HT-29 (cell line): ENCODE measurements at places on chromosomes 16 and 17.

GRCh38 chr17:46995841-46996571, 17.0 kb upstream of the RPRML start:
- no peak for DNase-seq

DNA sequence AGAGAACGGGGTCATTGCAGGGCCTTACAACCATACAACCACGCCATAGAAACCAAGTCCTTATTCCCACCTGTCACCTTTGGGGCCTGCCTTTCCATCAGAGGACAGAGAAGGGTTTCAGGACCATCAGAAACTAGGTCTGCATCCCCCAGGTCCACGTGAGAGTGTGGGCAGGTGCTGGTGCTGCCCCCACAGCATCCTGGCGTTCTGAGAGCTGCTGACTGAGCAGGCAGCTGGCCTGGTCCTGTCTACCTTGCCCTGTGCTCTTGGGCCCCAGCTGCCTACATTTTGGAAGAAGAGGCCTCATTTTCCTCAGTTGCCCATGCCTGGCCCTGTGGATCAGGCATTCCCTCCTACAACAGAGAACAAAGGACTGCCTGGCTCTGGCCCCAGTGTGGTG, 21.6 kb downstream of the ZNF276 start:
- DNase-seq = no peak

- DNase-seq = peak; percentile 83
These were observed 50.8 kb downstream of the ZFHX3 start for GRCh38 chr16:72997141-72997542.

- no peak for DNase-seq
These were observed 9.8 kb downstream of the CMTM3 start for GRCh38 chr16:66614161-66614802.

DNA sequence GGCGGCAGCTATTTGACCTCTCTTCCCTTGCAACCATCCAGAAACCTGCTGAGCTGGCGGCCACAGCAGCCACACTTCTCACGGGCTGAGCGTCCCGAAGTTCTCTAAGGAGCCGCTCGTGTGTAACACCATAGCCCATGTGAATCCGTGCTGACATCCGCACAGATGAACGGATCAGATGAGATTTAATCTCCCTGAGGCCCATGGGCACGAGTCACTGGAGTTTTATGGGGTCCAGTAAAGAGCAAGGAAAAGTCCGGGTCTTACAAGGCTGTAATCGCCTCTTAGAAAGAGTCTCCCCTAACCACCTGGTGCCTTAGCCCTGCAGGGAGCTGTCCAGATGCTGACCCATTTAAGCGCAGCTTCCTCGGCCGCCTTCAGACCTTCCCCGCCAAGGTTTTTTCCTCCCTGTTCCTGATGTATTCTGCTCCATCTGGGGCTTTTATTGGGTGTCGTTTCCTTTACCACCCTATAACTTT, 5.5 kb upstream of the CACNG5 start:
- peak; percentile 47 for DNase-seq

- no peak for DNase-seq
These were observed 24.4 kb downstream of the TBX4 start for GRCh38 chr17:61476476-61477203.

GRCh38 chr17:2061441-2061958, 6.6 kb downstream of the HIC1 start:
- DNase-seq = no peak

DNA sequence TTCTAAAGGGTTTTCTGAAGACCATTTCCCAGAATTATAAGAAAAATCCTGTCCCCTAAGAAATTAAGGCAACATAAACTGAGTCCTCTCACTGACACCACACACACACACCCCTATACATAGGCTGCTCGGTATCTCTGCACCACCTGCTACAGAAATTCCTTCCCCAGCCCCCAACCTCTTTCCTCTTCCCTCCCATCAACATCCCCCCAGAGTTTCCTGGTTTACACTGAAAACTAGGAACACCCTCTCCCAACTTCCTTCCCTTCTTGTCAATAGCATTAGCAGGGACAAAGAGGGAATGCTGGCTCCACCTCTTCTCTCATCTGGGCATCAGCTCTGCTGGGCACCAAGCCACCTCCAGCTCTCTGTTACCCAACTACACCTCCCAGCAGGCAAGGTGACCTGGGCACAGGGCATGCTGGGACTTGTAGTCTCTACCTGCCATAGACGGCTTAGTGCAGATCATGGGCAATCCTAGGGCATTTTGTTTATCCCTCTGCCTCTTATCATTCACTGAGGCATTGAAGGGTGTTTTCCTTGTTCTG, 15.7 kb downstream of the CAVIN1 start:
- DNase-seq = peak; percentile 91

- peak; percentile 69 for DNase-seq
These were observed 77.9 kb upstream of the LGALS9 start for GRCh38 chr17:27553019-27553511.

- DNase-seq = no peak
These were observed 16.5 kb downstream of the YPEL2 start for GRCh38 chr17:59347975-59348391.

GRCh38 chr16:19497176-19497575, 24.7 kb downstream of the GDE1 start:
- no peak for DNase-seq

DNA sequence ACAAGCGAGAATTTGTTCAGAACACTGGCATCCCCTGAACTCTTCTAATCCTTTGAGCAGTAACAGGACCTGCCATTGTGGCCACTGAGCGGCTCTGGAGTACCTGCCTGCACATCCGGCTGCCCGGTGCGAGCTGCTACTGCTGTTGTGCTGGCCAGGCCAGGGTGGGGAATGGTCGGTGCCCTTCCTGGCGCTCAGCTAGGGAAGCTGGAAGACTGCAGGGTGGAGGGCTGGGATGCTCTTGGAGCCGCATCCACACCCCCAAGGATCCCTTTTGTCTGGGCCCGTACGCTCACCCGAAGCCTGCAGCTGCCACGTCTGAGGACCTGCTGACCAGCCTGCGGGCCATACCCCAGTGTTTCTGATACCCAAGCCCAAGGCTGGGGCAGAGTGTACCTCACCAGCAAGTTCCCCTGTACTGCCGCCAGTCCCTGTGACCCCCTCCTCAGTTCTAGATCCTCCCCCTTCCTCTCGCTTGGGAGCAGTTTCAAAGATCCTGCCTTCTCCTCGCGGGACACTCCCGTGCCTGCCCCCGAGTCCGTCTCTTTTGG, 49.7 kb downstream of the PGS1 start:
- no peak for DNase-seq

DNA sequence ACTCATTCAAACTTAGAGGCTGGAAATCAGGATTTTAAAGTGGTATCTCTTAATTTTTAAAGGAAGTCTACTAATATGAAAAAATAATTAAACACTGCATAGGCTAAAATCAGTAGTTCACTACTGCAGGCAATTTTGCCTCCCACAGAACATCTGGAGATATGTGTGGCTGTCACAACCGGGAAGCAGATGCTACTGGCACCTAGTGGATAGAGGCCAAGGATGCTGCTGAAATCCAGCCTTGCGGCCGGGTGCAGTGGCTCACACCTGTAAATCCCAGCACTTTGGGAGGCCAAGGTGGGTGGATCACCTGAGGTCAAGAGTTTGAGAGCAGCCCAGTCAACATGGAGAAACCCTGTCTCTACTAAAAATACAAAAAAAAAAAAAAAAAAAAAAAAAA, 473.9 kb downstream of the XYLT1 start:
- DNase-seq = no peak
